Subcutaneous adipose tissue (tissue), 4 donors: ENCODE measurements at places on chromosomes 12 and 14. TPM values are rescaled to one million over a fixed set of nuclear protein-coding genes. Genes with fewer than 3 reads are reported as not detected.

The CABP1 gene
- total RNA-seq = 1.3 TPM

The POTEG gene
- not detected for total RNA-seq

The DBX2 gene
- not detected for total RNA-seq

The CPNE6 gene
- total RNA-seq = not detected

The GPR84 gene
- total RNA-seq = 0.51 TPM

The KRT78 gene
- not detected for total RNA-seq

The TTLL5 gene
- 15.7 TPM for total RNA-seq

The NTN4 gene
- 30.7 TPM for total RNA-seq

The MFAP5 gene
- total RNA-seq = 406 TPM

The CLEC1A gene
- total RNA-seq = 10.7 TPM

The TMEM30B gene
- total RNA-seq = 2.0 TPM

The PPFIA2 gene
- 4.3 TPM for total RNA-seq

The IL22 gene
- total RNA-seq = not detected

The AKAP6 gene
- 6.5 TPM for total RNA-seq

The ADAM21 gene
- total RNA-seq = not detected

The ZNF605 gene
- 13.9 TPM for total RNA-seq

The GLIPR1L1 gene
- not detected for total RNA-seq

The DNAJC22 gene
- total RNA-seq = not detected

The SEC23A gene
- 99.8 TPM for total RNA-seq

The TMTC3 gene
- total RNA-seq = 13.2 TPM

The HNRNPA1 gene
- total RNA-seq = 420 TPM

The RNU6-8 gene
- not detected for total RNA-seq

The LHX5 gene
- total RNA-seq = not detected

The FAM181A gene
- total RNA-seq = not detected

The ALDH2 gene
- total RNA-seq = 349 TPM
